ENCODE measurements at places on chromosomes 2 and 18. TPM values are rescaled to one million over a fixed set of nuclear protein-coding genes. Genes with fewer than 3 reads are reported as not detected.

B3GNT7 gene
- 17.5 TPM for total RNA-seq

SLC9A4 gene
- total RNA-seq, result 1.4 TPM

- DNase-seq, result no peak
Observed at GRCh38 chr2:86570059-86570458, 6.8 kb upstream of the CHMP3 start.

DNA sequence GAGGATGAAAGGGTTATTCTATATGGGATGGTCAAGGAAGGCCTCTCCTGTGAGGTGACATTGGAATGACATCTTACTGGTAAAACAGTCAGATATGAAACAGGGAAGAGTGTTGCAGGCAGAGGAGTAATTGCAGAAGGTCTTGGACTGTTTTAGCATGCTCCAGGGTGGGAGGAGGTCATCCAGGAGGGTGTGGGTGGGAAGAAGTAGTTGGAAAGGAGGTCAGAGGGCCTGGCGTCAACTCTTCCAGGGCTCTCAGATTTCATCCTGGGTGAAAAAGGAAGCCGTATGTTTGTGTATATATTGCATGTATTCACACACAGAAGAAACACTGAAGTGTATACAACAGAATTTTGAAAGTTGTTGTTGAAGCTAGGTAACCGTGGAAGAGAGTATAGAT lies 48.2 kb downstream of the ATP9B start:
- DNase-seq, result no peak

DNA sequence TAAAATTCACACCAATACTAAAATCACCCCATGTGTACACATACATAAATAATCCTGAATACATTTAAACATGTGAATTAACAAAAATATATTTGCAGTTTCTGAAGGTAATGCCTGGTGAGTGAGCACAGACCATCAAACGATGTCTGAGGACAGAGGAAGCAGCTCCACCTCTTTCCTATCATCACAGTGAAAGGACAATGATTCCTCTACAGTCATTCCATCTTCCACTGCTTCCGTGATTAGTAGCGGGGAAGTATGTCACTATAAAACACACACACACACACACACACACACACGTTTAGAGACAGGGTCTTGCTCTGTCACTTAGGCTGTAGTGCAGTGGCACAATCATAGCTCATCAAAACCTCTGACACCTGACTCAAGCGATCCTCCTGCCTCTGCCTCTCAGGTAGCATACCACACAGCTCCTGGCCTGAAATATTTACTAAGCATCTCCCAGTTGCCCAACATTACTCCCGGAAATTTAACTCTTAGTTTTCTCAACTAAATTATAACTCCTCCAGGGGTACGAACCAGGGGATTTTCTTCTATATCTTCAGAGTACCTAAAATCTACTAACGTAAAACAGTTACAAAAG lies 12.8 kb downstream of the FAM210A start:
- no peak for DNase-seq

DNA sequence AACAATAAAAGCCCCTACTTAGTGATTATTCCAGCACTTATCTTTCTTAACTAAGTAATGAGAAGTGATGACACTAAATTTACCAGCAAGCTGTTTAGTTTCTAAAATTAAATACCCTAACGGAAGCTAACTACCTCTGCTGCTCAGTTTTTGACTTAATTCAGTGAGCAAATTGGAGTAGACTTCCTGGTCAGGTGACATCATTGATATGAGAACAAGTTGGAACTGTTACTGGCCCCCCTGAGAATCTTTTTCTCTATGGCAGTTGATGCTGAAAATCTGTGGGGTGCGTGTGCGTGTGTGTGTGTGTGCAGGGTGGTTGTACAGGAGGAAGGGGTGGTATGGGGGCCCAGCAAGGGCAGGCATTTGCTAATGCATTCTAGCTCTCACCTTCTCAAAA lies 35.5 kb upstream of the BMP10 start:
- no peak for DNase-seq

GRCh38 chr2:235643680-235644511 lies 150.1 kb downstream of the AGAP1 start:
- DNase-seq, result no peak

DNA sequence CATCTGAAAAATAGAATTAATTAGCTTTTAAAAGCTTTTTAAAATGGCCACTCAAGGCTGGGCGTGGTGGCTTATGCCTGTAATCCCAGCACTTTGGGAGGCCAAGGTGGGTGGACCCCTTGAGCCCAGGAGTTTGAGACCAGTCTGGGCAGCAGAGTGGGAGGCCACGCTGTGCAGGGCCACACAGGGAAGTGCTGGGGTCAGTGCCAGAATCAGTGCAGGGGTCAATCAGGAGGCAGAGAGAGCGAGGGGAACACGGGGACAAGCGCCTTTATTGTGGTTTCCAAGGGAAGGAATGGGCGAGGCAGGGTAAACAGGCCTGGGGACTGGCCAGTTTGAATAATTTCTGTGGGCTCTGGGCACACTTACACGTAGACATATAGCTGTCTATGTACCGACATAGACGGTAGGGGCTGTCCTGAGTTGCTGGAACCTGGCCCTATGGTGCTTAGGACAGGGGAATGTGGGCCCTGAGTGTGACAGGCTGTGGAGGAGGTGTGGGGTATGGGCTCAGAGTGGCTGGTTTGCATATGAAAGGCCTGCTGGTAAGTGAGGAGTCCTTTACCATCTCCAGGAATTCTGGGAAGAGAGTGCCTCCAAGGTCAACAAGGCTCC lies 42.9 kb downstream of the DYSF start:
- no peak for DNase-seq

VAPA gene
- total RNA-seq, result 171 TPM

SERPINB2 gene
- total RNA-seq, result not detected

- DNase-seq, result no peak
Observed at GRCh38 chr2:97995026-97995733, 568 bp downstream of the TMEM131 start.

DNA sequence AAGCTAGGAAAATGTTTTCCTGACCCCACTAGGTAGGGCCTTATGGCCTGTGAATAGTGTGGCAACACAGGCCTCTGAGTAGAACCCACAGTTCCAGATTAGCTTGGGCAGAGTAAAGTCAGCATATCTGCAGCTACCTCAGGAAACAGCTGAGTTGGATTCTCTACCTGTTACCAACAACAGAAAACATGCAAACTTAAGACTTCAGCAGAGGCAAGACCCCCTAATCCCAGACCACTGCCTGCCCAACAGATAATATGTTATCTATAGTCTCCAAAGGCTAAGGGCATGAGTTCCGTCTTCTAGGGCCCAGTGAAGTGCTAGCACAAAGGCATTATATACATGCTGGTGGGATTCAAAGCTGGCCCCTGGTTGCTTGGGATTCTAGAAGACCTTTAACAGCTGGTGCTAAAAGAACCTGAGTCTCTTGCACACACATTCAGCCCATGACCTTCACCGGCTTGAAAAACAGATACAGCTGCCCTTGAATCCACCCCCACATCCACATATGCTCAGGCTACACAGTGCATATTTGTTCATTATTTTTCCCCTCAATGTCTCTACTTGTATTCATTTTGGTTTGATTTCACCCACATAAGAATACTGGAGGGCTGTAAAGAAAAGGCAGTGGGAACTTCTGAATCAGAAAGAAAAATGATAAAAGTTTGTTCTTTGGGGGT lies 13.5 kb upstream of the UBXN4 start:
- no peak for DNase-seq

DUSP2 gene
- total RNA-seq, result 22.2 TPM

DNA sequence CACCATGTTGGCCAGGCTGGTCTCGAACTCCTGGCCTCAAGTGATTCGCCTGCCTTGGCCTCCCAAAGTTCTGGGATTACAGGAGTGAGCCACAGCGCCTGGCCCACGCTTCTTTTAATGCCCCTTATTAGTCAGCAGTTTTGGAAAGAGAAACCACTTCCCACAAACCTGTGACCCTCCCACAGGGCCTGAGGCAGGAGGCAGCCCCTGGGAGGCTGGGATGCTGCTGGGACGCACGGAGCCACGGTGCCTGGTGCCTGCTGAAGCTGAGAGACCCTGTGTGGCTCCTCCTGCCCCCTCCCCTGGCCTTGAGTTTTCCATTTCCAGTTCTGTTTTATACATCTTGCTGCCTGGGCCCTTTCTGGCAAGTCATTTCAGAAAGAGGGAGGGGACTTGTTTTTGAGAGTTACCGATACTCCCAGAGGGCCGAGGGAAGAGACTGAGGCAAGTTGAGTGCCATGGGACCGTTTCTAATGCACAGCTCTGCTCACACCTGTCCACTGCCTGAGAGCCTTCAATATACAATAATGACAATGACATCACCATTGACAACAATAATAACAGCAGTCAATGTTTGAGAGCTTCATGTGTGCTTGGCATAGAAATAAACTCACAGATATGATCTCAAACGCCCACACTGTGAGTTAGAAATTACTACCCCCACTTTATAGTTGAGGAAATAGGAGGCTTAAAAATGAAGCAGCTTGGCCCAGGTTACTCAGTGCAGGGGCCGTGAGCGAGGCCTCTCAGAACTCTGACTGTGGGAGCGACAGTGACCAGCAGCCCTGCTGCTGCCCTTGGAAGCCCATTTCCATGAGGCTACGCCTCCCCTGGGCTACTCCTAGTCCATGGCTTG lies 78.1 kb upstream of the YWHAQ start:
- DNase-seq, result no peak

ATP8B1 gene
- 68.7 TPM for total RNA-seq

INO80C gene
- total RNA-seq, result 3.0 TPM

DNA sequence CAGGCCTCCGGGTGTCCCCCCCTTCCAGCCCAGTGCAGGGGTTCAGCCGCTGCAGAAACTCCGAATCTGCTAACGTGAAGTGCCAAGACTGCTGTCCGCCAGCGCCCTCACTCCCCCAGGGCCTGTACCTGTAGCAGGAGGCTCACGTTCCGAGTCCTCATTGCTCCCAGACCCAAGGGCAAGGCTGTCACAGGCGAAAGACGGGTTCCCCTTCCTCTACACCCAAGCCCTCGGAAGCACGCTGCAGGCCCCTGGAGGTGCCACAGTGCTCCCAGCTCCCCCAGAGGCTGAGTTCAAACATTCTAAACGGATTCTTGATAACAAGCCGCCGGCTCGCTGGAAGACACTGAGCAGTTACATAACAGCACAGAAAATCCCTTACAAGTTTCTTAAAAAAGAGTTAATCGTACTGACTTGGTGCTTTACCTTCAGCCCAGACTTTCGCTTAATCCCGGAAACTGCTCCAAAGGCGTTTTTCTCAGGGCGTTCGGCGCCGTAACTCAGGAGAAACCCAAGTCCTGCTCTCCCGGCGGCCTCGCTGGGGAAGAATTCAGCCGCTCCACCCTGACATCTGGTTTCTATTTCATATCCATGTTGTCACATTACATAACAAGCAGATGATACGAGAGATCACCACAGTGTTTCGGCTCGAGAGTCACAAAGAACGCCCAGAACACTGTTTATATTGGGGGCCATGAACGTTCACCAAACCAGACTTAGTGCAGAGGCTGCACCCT lies 92.0 kb downstream of the HDAC4 start:
- no peak for DNase-seq

ANKRD23 gene
- 8.4 TPM for total RNA-seq

DPP10 gene
- total RNA-seq, result not detected

CYP27A1 gene
- total RNA-seq, result 31.6 TPM

- DNase-seq, result no peak
Observed at GRCh38 chr2:109348190-109348589, 219.2 kb downstream of the SH3RF3 start.

ANKRD53 gene
- 0.49 TPM for total RNA-seq

SLC30A3 gene
- 8.5 TPM for total RNA-seq

CLIP4 gene
- 31.3 TPM for total RNA-seq

GRCh38 chr2:74843899-74844298 lies 10.0 kb downstream of the HK2 start:
- DNase-seq, result no peak

C2orf78 gene
- not detected for total RNA-seq

DNA sequence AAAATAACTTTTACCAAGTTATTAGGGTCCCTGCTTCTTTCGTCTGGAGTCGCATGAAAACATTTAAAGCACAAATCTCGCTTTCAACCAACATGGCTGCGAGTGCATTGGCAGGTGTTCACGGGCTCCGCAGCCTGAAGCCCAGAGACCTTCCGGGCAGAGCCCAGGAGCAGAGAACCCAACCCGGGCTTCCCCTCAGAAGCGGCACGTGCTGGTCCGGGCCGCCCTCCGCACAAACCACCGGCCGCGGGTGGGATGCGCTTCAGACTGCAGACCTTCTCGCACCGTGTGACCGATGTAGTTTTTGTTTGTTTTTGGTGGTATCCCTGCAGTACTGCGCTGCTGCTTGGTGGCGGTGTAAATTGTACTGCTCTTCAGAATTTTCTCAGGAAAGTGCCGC lies 105.6 kb upstream of the TPO start:
- DNase-seq, result no peak

DNA sequence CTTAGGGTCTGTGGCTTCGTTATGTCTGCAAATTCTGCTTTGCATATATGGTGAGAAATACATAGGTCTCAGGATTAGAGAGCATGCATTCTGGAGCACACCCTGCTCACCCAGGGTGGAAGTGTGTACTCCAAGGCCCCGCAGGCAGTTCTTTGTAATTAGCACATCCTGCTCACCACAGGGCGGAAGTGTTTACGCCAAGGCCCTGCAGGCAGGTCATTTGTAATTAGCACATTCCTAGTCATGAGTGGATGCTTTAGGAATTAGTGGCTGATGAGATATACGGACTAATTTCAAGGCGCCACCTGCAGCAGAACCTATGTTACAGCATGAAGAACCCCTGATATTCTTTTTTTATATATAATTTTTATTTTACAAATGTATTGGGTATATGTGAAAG lies 4.2 kb downstream of the ALLC start:
- no peak for DNase-seq

- DNase-seq, result no peak
Observed at GRCh38 chr18:74928194-74928968, 280.6 kb downstream of the PTGR3 start.

DNA sequence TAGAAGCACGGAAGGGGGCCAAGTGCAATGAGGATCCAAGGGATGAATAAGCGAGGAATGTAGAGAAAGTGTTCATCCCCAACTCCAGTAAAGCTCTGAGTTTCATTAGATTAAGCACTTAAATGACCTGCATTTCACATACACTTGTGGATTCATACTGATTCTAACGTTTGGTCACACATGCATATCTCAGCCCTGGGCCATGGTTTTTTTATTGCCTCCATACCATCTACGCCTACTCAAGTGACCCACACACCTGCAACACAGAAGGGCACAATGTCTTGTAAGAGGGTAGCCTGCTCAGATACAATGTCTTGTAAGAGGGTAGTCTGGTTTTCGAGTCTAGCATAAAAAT lies 566 bp upstream of the MRPS5 start:
- DNase-seq, result no peak

DNA sequence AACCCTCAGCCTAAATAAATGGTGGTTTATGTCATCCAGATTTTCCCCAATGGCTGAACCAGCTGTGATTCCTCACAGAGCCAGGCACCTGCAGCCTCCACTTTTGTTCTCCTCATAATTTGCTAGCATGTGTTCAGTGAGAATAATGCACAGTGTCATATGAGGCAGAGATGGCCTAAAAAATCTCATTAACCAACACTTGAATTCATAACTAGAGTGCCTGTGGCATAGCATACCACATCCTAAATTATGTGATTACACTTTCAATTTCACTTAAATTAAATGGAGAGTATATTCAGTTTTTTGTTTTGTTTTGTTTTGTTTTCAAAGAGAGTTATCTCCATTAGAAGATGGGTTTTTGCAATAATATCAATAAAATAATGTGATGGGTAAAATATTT lies 488.0 kb downstream of the CBLN2 start:
- no peak for DNase-seq

PROM2 gene
- total RNA-seq, result 3.5 TPM

Measured in thoracic aorta (tissue), 2 donors.